ENCODE measurements at places on chromosomes 2 and 18. TPM values are rescaled to one million over a fixed set of nuclear protein-coding genes. Genes with fewer than 3 reads are reported as not detected.

VPS4B gene
- polyA plus RNA-seq = 28.5 TPM

MSH6 gene
- 38.7 TPM for polyA plus RNA-seq

CYP26B1 gene
- polyA plus RNA-seq = 15.4 TPM

GREB1L gene
- polyA plus RNA-seq = 3.8 TPM

FARSB gene
- 28.7 TPM for polyA plus RNA-seq

ANKRD53 gene
- polyA plus RNA-seq = 1.2 TPM

ACYP2 gene
- polyA plus RNA-seq = 26.0 TPM

LOXHD1 gene
- polyA plus RNA-seq = 2.0 TPM

POMC gene
- 3.7 TPM for polyA plus RNA-seq
